ENCODE measurements at places on chromosomes 7 and 10. TPM values are rescaled to one million over a fixed set of nuclear protein-coding genes. Genes with fewer than 3 reads are reported as not detected.

DNA sequence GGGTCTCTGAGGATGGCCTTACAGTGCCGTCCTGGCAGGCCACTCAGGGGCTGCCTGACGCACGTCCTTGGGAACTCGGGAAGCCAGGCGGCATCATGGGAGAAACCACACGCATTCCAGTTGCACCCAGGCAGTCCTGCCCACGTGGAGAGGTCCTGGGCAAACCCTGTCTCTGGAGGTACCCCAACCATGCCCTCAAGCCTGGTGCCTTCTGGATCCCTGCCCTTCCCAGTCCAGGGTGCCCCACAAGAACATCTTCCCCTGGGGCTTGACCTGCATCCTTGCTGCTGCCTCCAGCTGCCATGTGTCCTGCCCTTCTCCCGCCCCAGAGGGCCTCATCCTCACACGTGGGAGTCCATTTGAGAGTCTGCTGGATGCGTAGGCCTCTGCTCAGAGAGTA lies 200.3 kb upstream of the PPP2R2D start:
- H3K36me3 ChIP-seq = no peaks in the 10 kb centered on the region
- peaks cover 3% of the 10 kb centered on the region for H3K27me3 ChIP-seq
- DNase-seq = no peak
- no peak overlapping the region for H3K27ac ChIP-seq
- H3K4me1 ChIP-seq = peaks cover 17% of the 10 kb centered on the region

DNA sequence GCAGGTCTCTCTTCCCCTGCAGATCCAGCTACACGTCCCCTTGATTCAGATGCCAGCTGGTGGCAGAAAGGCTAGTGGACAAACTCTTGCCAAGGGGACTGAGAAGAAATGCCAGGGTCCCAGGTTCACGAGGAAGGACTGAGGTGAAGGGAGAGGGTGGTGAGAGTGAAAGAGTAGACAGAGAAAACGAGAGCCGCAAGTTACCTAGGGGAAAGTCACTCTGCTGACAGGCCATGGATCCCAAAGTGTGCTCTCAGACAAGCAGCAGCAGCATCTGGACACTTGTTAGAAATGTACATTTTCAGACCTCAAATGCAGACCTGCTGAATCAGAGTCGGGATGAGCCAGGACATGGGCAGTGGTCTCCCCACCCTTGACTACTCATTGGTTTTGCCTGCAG lies 192.3 kb downstream of the FGFR2 start:
- no peaks in the 10 kb centered on the region for H3K27me3 ChIP-seq
- no peak for DNase-seq
- H3K27ac ChIP-seq = peak overlapping the region; percentile 3
- H3K4me1 ChIP-seq = peaks cover 15% of the 10 kb centered on the region
- no peaks in the 10 kb centered on the region for H3K36me3 ChIP-seq
- H3K4me3 ChIP-seq = no peak overlapping the region

DNA sequence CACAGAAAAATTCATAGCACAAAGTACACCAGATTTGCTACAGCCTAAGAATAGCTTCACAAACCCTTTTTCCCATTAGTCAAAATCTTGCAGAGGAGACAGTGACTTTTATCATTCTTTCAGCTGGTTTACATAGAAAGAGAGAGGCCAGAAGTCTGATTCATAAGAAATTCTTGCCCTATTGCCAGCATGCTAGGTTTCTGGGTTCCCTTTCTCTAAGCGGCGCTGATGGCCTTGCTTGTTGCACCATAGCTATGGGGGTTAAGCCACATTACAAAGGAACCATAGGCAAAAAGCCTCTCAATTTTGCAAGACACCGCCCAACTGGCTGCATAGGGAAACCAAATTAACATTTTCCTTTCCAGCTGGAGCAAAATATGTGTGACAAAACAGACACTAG lies 87.4 kb downstream of the ZNF467 start:
- peaks cover 8% of the 10 kb centered on the region for H3K4me1 ChIP-seq
- peaks cover 50% of the 10 kb centered on the region for H3K27me3 ChIP-seq
- DNase-seq = no peak
- H3K36me3 ChIP-seq = peaks cover 4% of the 10 kb centered on the region
- H3K4me3 ChIP-seq = no peak overlapping the region
- H3K27ac ChIP-seq = no peak overlapping the region

DNA sequence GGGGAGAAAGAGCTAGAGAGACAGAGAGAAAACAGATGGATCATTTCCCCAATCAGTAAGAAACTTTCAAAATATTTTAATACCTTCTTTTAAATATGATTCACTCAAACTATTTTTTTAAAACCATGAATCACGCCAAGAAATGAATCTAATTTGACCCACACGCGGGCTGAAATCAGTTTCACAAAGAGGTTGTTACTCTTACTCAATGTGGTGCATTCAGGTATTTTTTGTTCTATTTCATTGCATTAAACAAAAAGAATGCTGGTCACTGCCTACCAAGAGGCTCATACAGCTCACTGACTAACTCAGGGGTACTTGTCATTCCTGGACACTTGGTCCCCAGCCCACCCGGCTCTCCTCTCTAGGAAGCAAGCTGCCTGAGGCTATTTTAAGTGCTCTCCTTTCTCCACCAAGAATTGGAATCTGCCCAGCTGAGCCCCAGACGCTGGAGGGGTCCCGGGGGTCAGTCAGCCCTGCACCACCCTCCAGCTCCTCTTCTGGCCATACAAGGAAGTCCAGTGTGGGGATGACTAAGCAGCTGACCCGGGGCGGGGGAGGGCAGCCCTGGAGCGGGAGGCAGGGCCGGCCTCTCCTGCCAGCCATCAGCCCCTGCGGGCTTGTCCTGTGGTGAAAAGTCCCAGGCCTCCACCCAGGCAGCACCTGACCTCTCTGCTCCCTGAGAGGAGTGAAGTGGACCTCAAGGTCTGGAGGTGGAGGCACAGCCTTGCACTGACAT lies 21.7 kb upstream of the PFKP start:
- DNase-seq = peak; percentile 57
- no peak overlapping the region for H3K4me3 ChIP-seq
- no peaks in the 10 kb centered on the region for H3K36me3 ChIP-seq
- H3K27me3 ChIP-seq = no peaks in the 10 kb centered on the region
- peaks cover 42% of the 10 kb centered on the region for H3K4me1 ChIP-seq

SH2B2 gene
- 16.4 TPM for total RNA-seq

GRCh38 chr7:88586219-88586618 lies 173.3 kb upstream of the ZNF804B start:
- H3K36me3 ChIP-seq = no peaks in the 10 kb centered on the region
- DNase-seq = no peak
- no peak overlapping the region for H3K4me3 ChIP-seq
- no peak overlapping the region for H3K27ac ChIP-seq
- H3K4me1 ChIP-seq = no peaks in the 10 kb centered on the region
- no peaks in the 10 kb centered on the region for H3K27me3 ChIP-seq

- peaks cover 44% of the 10 kb centered on the region for H3K4me1 ChIP-seq
- peak overlapping the region; percentile 90 for H3K4me3 ChIP-seq
- no peak overlapping the region for H3K27ac ChIP-seq
- H3K36me3 ChIP-seq = no peaks in the 10 kb centered on the region
- DNase-seq = no peak
Measured at GRCh38 chr10:114629824-114630730, 28.0 kb downstream of the ABLIM1 start.

DNA sequence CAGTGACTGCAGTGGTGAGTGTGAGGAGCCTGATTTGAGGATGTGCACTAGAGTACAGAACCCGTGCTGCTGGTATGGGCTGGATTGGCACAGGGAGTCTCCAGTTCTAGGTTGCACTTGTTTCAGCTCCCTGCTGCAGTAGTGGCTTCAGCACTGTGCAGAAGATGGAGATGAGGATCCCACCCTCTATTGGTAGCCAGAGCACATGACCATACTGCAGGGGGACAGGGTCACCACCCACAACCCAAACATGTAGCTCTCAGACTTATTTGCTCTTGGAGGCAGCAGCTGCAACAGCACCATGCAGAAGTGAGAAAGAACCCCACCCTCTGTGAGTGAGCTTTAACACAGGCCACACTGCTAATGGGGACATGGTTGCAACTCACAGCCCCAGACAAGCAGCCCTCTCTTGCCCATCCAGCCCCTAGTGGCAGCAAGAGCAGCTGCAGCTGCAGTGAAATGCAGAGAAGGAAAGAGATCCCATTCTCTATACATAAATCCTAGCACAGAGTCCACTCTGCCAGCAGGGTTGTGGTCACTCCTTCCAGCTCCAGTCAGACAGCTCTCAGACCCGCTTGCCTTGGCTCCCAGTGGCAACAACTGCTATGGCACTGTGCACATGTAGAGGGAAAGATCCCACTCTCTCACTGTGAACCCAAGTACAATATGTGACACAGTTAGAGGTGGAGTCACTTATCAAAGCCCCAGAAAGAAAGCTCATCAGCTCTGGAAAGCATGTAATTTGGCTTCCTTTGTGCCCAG lies 51.4 kb upstream of the SCIN start:
- peaks cover 9% of the 10 kb centered on the region for H3K36me3 ChIP-seq
- no peaks in the 10 kb centered on the region for H3K27me3 ChIP-seq
- peak; percentile 22 for DNase-seq
- H3K27ac ChIP-seq = no peak overlapping the region

ADAM12 gene
- total RNA-seq = 81.4 TPM

CYP2W1 gene
- total RNA-seq = not detected

- H3K4me3 ChIP-seq = peak overlapping the region; percentile 93
- peaks cover 12% of the 10 kb centered on the region for H3K4me1 ChIP-seq
- DNase-seq = peak; percentile 29
- H3K27me3 ChIP-seq = peaks cover 57% of the 10 kb centered on the region
Measured at GRCh38 chr10:27258838-27259812, 18.5 kb upstream of the ACBD5 start.

GRCh38 chr10:23031318-23031717 lies 64.1 kb upstream of the MSRB2 start:
- no peak overlapping the region for H3K27ac ChIP-seq
- no peak overlapping the region for H3K4me3 ChIP-seq
- no peaks in the 10 kb centered on the region for H3K36me3 ChIP-seq
- DNase-seq = no peak
- no peaks in the 10 kb centered on the region for H3K27me3 ChIP-seq

DNA sequence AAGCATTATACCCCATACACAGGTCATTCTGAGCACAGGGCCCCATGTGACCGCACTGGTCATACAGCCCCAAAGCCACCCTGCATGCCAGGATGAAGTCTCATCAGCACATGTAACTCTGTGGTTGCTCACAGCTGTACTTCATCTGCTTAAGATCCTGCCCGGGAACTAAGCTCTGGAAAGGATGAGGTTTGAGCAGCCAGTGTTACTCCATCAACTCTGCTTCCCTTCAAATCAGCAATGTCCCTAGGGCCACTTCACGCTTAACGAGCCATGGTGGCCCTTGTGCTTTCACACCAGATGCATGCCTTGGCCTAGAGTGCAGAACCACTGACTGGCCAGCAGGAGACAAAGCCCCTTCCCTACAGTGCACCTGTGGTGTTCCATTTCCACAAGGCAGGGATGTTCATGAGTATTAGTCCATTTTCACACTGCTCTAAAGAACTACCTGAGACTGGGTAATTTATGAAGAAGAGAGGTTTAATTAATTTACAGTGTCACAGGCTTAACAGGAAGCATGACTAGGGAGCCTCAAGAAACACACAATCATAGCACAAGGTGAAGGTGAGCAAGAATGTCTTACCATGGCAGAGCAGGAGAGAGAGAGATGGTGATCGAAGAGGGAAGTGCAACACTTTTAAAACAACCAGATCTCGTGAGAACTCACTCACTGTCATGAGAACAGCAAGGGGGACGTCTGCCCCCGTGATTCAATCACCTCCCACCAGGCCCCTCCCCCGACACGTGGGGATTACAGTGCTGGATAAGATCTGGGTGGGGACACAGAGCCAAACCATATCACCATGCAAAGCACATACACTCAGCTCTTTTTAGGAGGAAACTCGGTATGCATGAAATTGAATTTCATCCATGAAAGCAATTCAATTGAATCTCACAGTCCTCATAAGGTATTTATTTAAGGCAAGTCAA lies 149.0 kb upstream of the CDCA7L start:
- no peaks in the 10 kb centered on the region for H3K4me1 ChIP-seq
- no peaks in the 10 kb centered on the region for H3K36me3 ChIP-seq
- DNase-seq = no peak
- H3K27ac ChIP-seq = no peak overlapping the region

CALCR gene
- total RNA-seq = 0.07 TPM

MACC1 gene
- 0.12 TPM for total RNA-seq

DNA sequence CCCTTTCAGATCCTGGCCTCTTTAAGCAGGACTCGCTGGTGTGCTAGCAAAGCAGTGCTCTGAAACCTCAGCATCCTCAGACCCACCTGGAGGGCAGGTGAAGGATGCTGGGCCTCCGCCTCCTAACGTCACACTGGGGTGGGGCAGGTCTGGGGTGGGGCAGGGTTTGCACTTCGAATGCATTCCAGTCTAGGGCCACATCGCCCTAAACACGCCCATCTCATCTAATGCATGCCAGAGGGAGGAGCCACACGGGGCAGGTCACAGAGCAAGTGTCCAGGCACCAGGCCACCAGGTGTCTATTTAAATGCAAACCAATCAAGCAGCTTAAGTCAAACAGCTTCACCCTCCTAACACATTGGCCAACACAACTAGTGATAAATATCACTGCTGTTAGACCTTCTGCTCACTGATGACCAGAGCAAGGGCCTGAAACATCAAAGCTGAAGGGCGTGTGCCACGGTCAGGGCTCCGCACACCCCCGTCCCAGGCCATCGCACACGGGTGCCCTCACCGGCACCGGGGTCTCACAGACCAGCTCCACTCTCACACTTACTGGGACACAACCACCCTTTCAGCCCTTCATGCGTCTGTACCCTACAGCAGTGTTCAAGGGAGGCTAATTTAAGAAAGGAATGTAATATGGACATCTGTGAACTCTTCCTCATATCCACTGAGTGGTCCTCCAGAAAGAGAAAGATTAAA lies 47.1 kb downstream of the DIP2C start:
- peaks cover 23% of the 10 kb centered on the region for H3K4me1 ChIP-seq
- no peaks in the 10 kb centered on the region for H3K27me3 ChIP-seq
- H3K4me3 ChIP-seq = peak overlapping the region; percentile 18
- peaks cover 4% of the 10 kb centered on the region for H3K36me3 ChIP-seq
- H3K27ac ChIP-seq = peak overlapping the region; percentile 78

DNA sequence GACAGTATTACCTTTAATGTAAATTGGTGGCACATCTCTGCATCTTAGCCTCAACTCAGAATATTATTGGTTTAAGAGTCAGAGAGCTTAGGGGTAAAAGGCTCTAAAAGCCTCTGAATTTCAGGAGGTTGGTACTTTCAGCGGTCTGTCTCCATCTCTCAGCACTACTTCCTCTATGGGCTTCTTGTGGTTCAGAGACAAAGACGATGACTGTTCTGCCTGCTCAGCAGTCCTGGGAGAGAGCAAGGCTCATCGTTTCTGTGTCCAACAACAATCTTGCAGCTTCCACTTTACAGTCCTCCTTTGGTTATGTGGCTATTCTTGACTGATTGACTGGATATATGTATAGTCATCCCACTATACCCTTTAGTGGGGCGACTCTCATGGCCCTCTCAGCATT lies 394.7 kb downstream of the AUTS2 start:
- no peak overlapping the region for H3K4me3 ChIP-seq
- peaks cover 25% of the 10 kb centered on the region for H3K4me1 ChIP-seq
- DNase-seq = no peak
- H3K27me3 ChIP-seq = no peaks in the 10 kb centered on the region

CDC14C gene
- not detected for total RNA-seq

All from neural crest cell (in vitro differentiated cells).